ENCODE measurements at places on chromosomes 7 and 10. TPM values are rescaled to one million over a fixed set of nuclear protein-coding genes. Genes with fewer than 3 reads are reported as not detected.

GRCh38 chr7:1586126-1586826 lies 16.4 kb upstream of the PSMG3 start:
- H3K4me3 ChIP-seq, result no peak overlapping the region
- no peak for DNase-seq
- H3K27me3 ChIP-seq, result peaks cover 18% of the 10 kb centered on the region
- peaks cover 3% of the 10 kb centered on the region for H3K36me3 ChIP-seq

DNA sequence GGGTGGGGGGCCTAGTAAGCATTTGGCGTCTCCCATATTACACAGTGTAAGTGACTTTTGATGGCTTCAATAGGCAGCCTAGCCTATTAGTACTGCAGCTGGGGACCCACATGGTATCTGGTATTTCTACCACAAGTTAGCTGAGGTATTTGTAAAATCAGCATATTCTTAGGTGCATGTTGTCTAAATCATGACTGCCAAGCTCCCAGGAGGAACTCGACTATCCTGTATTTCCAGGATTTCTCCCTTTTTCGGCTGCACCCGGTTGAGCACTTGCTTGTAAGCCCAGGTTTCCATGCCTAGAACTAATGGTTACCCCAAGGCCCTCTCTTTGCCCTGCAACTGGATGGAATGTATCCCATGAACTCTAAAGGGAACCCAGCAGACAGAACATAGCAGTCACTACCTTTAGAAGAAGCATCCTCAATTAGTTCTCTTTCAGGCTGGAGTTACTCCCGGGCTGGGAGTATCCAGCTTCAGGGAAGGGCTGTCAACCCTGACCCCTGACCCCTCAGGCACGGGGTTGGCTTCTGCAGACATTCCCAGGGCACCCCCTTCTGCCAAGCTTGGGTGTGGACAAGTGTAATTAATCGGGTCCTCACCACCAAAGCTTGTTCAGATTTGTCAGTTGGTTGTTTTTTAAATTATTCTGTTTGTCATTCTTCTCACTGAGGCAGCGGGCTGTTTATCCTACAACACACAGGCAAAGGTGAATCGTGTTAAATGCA lies 90.3 kb upstream of the PARD3 start:
- no peak overlapping the region for H3K4me3 ChIP-seq
- peak; percentile 29 for DNase-seq
- H3K27ac ChIP-seq, result peak overlapping the region; percentile 78
- no peaks in the 10 kb centered on the region for H3K27me3 ChIP-seq
- no peaks in the 10 kb centered on the region for H3K36me3 ChIP-seq
- H3K4me1 ChIP-seq, result peaks cover 36% of the 10 kb centered on the region

GRCh38 chr10:125124115-125124487 lies 36.3 kb downstream of the CTBP2 start:
- no peak for DNase-seq
- H3K36me3 ChIP-seq, result peaks cover 4% of the 10 kb centered on the region
- no peak overlapping the region for H3K4me3 ChIP-seq
- H3K27ac ChIP-seq, result peak overlapping the region; percentile 98
- H3K4me1 ChIP-seq, result peaks cover 70% of the 10 kb centered on the region
- H3K27me3 ChIP-seq, result no peaks in the 10 kb centered on the region

FAM25C gene
- not detected for total RNA-seq

MNX1 gene
- not detected for total RNA-seq

FAM25A gene
- total RNA-seq, result not detected
